ENCODE measurements at places on chromosomes 5 and 9.

DNA sequence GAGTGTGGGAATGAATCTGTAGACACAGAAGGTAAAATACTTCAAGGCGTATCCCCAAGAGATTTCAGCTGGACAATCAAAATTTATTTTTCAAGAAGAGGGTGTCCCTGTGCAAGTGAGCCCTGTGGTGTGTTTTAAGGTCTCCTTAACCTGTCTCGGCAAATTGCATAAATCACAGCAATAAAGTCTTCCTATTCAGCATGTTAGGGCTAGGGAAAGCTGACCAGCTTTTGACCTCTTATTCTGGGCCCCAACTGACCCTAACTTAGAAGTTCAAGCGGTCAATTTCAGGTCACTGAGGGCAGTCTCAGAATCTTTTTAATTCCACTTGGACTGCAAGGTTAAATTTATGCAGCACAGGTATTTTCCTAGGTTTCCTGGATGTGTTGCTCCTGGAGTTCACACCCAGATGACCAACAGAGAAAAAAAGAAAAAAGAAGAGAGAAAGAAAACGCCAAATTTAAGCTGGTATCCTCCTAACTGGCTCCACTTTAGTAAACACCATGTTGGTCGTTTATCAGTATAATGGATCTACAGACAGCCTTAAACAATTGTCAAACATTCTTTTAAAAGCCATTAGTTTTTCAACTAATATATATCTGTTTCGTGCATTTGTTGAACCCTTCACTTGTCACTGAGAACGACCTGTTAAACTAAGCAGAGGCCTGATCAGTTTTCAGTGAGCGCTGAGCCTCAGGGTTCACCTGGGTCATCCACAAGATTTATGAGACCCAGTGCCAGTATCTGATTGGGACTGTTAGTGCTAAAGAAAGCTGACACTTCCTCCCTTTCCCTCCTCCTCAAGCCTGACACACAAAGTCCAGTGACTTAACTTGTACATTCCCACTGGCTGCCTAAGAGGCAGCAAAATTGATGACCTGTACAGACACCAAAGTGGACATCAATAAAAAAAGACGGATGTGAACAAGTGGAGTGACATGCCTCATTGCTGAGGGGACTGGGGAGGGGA, 546.1 kb downstream of the NR2F1-AS1 start:
- DNase-seq: peak; percentile 3

DNA sequence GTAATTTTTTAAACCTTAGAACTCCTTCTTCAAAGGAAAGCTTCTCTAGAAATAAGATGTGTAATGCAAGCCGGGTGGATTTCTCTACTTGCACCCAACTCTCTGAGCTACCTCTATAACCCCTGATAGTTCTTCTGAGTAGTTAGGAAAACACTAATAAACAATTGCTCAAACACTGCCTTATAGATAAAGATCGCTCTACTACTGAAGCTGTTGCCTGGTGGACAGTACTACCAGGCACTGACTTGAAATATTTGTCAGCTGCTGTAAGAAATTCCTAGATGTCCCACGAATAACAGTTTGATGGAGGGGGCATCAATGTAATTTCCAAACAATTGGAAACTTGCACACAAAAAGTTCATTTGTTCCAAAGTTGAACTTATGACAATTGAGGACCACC, 42.0 kb downstream of the NR3C1 start:
- no peak for DNase-seq

- DNase-seq: no peak
Observed at GRCh38 chr9:4755026-4755609, 14.1 kb upstream of the AK3 start.

DNA sequence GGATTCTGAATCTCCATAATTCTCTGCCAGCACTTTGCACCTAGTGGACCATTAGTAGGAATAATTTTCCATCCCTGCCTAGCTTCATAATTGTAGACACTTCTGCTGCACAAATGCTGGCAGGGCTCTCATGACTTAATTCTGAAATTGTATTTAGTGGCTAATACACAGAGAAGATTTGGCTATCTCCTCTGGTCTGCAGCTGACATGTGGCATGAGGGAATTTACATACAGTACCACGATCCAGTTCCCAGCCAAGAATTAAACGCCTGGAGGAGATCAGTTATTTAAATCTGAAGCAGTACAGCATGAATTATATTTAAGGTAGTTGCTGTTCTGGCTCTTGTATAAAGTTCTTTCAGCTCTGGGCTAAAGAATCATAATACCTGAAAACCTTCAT, 46.5 kb downstream of the IQGAP2 start:
- no peak for DNase-seq

DNA sequence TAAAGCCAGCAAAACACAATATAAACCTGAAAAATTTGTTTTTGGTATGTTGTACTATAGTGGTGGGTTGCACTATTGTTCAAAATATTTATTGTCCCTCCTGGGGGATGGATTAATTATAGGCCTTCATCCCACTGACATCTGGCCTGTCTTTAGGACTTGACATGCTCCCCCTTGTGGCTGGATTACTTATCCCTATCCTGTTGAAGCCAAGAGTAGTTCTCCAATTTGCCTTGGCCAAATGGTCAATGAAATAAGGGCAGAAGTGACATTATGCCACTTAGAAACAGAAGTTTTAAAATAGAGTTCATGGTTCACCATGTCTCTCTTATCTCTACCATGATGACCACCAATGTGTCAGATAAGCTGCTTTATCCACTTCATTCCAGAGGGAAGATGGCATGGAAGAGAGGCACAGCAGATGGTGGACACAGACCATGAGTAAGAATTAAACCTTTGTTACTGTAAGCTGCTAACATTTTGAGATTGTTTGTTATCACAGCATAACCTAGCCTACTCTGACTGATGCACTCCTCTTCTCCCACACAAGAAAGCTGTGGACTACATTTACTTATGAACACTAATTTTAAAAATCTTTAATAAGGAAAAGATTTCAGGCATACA, 29.2 kb upstream of the ARHGEF28 start:
- DNase-seq: peak; percentile 16

DNA sequence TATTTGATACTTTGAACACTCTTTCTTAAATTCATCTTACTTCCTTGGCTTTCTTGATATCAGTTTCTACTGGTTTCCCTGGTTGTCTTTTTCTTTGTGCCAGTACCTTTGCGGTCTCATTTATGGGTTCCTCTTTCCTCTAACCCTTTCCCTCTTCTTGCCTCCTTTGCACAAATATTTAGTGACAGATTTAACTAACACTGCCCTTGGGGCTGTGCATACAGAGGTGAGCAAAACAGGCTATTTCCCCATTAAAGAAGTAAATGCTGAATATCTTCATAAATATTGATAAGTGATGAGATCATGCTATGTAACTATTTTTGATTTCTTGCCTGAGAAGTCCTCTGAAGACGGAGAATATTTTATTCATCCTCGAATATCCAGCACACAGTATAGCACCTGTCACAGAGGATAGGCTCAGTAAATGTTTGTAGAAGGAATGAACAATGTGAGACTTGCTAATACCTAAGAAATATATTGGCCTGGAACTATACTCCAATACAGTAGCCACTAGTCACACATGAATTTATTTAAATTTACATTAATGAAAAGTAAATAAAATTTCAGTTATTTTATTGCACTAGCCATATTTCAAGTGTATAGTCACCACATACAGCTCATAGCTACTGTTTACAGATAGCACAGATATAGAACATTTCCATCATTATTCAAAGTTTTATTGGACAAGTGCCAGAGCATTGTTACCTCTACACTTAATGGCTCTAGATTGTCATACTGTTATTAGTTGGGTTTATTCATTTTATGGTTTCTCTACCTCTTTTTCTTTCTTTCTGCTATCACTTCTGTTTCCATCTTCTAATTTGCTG, 90.4 kb downstream of the RIC1 start:
- no peak for DNase-seq

- no peak for DNase-seq
Observed at GRCh38 chr9:107881626-107882300, 392.2 kb upstream of the KLF4 start.

DNA sequence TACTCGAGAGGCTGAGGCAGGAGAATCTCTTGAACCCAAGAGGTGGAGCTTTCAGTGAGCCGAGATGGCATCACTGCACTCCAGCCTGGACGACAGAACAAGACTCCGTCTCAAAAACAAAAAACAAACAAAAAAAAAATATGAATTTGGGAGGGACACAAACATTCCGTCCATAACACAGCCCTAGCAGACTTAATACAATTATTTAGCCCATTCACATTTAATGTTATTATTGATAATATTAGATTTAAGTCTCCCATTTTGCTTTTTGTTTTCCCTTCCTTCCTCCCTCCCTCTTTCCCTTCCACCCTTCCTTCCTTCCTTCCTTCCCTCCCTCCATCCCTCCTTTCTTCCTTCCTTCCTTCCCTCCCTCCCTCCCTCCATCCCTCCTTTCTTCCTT, 4.6 kb upstream of the CCNI2 start:
- no peak for DNase-seq

GRCh38 chr5:31916327-31916726, 257.8 kb downstream of the GOLPH3 start:
- DNase-seq: no peak

- DNase-seq: no peak
Observed at GRCh38 chr5:73962801-73963425, 336.9 kb downstream of the ARHGEF28 start.

- DNase-seq: no peak
Observed at GRCh38 chr5:32859211-32859641, 148.1 kb downstream of the NPR3 start.

- no peak for DNase-seq
Observed at GRCh38 chr5:11547730-11548129, 356.5 kb downstream of the CTNND2 start.

DNA sequence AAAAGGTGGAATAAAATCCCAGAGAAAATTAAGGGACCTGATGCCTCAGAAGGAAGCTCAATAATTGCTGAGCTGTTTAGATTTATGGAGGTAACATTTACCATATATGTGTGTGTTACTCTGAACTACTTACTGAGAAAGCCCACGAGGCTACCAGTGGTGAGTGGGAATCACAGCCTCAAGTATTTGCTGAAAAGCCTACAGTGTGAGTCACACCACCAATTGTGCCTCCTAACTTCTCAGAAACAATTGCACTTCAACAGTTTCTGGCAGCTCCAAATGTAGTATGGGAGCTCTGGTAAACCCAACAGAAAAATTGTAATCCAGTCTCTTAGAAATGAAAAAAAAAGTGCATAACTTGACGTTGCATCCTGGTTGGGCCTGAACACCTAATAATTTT, 551.6 kb downstream of the PRDM9 start:
- DNase-seq: no peak

DNA sequence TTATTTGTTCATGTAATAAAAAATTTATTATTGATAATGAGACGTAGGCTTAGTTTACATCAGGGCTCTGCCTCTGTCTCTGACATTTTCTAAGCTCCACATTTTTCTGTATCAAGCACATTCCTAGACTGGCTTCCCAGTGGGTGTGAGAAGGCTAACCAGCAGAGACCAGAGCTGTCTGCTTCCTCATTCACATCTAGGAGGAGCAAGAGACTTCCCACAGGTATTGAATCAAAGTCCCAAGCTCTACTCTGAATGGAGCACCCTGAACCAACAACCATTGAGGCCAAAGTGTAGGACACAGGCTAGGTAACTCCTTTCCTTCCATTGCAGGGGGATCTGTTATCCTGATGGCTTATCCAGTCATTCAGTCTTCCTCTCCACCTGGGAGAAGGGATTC, 72.4 kb downstream of the PARP8 start:
- no peak for DNase-seq

DNA sequence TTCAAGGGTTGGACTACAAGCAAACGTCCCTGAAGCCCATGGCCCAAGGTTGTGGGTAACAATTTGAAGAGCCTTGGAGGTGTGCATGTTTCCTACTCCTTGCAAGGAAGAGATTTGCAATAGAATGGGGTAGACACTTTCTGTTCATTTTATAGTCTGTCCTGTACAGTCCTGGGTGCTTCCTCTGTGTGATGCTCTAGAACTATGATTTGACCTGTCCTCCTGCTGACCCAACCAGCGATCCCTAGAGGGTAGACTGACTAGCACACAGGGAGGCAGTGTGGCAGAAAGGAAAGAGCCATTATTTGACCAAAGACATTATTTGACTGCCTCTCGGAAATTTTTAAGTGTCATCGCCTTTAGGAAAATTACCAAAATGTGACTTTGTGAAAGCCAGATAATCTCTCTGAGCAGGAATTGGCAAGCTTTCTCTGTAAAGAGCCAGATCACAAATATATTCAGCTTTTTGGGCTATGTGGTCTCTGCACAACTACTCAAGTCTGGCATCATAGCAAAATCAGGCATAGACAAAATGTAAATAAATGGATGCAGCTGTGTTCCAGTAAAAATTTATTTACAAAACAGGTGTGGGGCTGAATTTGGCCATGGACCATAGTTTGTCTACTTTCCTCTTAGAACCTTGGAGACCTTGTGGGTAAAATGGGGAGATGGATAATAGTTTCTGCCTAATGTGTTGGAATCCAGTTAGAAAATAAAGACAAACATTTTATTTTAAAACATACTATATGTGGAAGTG, 106.8 kb downstream of the DMRT2 start:
- DNase-seq: no peak

DNA sequence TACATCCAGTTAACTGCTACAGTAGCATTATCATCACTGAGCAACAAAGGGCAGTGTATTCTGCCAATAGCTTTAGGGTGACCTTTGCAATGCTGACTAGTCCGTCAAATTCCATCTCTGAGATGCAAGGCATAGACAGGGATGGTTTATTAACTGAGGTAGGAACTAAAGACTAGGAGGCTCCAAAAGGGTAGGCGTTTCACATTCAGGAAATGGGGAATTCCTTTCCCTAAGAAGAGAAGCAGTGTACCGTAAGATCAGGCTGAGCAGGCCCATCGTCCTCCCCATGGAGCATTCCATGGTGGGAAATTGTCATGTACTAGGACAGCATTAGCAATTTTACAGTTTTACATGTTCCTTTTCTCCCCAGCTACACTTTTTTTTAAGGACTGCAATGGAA, 157.7 kb downstream of the BNC2 start:
- DNase-seq: no peak

GRCh38 chr5:103512500-103512899, 50.1 kb downstream of the NUDT12 start:
- no peak for DNase-seq

DNA sequence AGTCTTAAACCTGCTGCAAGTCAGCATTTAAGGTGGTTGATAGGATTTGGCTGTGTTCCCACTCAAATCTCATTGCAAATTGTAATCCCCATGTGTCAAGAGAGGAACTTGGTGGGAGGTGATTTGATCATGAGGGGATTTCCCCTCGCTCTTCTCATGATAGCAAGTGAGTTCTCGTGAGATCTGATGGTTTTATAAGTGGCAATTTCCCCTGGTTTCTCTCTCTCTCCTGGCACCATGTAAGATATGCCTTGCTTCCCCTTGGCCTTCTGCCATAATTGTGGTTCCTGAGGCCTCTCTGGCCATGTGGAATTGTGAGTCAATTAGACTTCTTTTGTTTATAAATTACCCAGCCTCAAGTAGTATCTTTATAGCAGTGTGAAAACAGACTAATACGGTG, 84.3 kb upstream of the SMC2 start:
- DNase-seq: peak; percentile 23

DNA sequence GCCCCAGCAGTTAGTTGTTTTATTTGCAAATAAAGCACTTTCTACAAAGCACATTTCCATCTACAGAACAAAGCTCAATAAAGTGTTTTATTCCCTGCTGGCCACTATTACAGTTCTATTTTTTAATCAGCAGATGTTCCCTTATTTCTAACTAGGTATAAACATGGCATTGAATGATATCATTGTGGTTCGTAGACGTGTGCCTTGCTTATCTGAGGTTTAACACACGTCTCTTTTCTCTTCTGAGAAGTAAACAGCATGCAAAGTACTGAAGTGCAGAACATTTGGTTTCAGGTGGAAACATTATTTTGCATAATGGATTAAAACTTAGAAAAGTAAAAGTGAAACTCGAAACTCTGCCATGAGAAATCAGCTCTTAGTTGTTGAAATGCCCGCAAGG, 1989.3 kb upstream of the WWC1 start:
- DNase-seq: no peak

All from NCI-H510A treated with DMSO at 0.1 percent for 48 hours (cell line).